ENCODE measurements at places on chromosomes 2 and 18.

GRCh38 chr2:28717339-28717758 is 34.3 kb upstream of the PPP1CB start:
- DNase-seq, result peak; percentile 73

DNA sequence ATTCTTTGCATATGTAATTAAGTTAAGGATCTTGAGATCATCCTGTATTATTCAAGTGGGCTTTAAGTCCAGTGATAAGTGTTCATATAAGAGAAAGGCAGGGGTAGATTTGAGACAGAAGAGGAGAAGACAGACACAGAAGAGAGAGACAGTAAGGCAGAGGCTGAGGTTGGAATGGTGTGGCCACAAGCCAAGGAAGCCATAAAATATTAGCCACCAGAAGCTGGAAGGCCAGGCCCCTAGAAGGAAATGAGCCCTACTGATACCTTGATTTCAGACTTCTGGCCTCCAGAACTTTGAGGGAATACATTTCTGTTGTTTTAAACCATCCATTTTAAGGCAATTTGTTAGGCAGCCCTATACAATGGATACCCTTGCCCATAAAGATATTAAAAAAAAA is 66.9 kb upstream of the DLX2 start:
- DNase-seq, result no peak

DNA sequence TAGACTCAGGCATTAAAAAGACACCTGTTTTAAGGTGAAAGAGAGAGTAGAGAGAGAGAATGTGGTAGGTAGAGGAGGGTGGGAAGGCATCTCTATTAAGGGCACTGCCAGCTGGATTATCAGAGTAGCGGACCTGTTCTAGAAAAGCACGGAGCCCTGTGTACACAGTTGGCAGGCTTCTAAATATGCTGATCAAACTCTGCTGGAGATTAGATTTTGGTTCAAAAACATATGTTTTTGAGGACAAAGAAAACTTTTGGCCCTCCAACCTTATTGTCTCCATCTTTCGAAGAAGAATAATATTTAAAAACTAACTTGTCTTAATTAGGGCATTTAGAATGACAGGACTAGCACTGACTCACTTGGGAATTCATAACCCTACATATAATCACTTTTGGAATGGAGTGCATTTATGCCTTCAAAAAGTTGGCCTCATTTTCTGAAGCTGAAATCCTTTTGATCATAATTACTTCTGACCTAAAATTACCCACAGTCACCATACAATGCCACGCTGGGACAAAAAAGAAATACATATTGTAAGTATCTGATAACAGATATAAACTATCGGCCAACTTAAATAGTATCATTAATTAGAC is 254.6 kb downstream of the MEIS1 start:
- no peak for DNase-seq

DNA sequence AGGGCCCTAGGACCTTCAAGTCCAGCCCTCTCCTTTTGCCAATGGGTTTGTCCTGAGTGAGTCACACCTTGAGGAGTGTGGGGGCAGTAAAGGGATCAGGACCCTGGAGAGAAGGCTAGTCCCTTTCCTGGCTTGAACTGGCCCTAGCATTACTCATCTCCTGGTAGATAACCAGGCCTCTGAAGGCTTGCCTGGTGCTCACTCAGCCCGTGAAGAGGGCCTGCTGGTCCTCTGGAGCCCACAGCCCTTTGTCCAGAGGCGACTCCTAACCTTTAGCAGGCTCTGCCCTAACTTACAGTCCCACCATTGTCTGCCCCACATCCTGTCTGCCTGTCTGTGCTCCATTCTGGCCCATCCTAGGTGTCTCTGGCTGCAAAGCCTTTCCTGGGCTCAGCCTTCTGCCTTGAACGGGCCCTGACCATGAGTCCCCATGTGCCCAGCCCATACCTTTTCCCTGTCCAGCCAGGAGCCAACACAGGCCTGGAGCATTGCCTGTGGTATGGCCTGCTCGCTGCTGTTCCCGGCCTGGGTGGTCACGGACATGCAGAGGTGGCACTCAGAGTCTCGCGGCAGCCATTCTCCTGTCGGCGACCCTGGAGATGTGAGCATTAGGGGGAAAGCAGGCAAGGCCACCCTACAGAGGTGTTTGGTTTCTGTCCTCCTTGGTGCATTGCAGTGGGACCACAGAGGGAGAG is 5.0 kb downstream of the SFTPB start:
- no peak for DNase-seq

- no peak for DNase-seq
Measured at GRCh38 chr18:7617738-7618422, 50.8 kb downstream of the PTPRM start.

DNA sequence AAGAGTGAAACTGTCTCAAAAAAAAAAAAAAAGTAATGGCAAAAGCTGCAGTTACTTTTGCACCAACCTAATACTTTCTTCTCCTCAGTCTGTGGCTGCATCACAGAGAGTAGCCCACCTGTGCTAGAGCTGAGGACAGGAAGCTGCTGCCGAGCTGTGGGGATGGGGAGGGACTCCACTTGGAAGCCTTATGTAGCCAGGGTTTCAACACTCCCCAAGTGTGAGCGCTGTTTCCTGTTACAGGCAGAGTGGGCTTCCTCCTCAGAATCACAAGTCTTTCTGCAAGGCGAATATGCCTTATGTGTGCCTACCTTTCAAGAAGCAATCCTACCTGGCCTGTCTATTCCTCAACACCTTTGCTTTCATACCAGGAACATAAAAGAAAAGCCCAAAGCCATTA is 36.3 kb upstream of the CYP27C1 start:
- DNase-seq, result no peak

- DNase-seq, result no peak
Measured at GRCh38 chr18:24189664-24190346, 50.9 kb downstream of the CABYR start.
